ENCODE measurements at places on chromosomes 2 and 18.
A peak's percentile ranks its signal among the peaks of the same experiment; 100 is the strongest.

DNA sequence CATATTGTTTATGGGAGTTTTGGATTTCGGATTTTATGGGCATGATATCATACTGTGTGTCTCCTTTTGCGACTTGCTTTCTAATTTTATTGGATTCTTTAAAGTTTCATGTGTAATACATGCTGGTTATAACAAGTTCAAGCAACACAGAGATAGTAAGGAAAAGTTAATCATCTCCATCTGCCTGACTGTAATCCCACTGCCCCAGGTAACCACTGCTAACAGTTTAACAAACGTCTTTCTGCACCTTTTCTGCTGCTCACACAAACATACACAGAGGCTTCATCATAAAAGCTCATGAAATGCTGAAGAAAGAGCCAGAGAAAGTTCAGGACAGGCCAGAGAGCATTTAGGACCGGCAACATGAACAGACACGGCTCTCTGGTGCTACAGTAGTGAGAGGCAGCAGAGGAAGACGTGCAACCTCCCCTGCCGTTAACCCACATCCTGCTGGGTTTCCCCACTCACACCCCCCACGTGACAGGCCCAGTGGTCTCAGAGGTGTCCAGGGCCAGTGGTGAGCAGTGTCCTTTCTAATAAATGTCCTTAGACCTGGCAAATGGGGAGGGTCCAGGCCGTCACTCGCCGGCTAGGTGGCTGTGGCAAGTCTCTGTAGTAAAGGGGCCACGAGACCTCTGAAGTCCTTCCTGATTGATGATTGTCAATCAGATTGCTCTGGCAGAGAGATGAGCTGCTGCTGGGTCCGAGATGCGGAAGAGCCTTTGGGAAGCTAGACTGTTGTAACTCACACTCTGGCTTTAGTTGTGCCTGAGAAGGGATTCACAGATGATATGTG lies 43.0 kb upstream of the SLC1A4 start:
- no peak for DNase-seq

GRCh38 chr2:208945719-208946256 lies 478.1 kb upstream of the MAP2 start:
- no peak for DNase-seq

GRCh38 chr2:127155947-127156346 lies 49.0 kb upstream of the BIN1 start:
- peak; percentile 79 for DNase-seq

GRCh38 chr2:3656762-3657721 lies 958 bp upstream of the ALLC start:
- DNase-seq = no peak

DNA sequence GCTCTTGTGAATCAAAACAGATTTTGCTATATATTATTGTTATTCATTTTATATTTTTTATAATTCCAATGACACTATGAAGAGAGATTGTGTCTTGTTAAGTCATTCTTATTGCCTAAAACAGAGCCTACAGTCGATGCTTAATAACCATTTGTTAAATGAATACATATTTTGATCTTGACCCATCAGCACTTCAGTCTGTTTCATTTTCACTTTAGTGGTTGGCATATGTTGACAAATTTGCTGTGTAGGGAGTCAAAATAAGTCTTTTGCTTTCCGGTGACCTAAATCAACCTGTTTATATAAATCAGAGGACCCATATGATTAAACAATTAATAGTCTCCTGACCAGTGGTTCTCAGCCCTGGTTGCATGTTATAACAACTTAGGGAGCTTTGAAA lies 97.1 kb downstream of the TXNL1 start:
- no peak for DNase-seq

DNA sequence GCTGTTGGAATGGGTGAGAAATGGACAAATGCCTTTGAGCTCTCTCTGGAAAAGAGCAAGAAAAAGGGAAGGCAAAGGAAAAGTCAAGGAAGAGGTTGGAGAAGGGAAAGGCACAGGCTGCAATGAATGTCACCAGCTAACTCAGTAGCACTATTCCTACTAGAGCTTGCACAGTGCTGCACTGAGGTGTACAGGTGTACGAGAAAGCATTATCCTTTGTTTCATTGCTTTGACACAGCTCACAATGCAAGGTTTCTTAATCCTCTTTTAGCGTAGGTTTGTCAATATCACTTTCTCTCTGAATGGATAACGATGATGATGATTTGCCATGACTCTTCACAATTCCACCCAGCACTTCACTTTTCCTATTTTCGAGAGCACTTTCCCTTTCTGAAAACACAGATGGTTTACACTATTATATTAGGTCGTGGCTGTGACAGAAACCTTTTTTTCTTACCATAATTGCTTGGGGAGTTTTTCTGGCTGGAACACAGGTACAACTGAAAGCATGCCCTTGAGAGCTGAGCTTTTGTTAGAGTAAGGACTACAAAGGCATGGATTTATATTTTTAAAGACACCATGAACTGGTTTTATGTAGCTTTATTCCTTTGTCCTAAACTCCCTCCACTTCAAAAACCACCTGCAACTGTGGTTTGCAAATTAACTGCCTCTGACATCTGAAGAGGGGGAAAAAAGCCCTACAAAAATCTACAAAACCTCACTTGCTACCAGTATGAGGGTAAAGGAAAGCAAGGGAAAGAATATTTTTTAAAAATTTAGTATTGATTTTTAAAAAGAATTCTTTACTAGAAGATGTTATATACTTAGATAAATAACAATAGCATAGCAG lies 265.5 kb downstream of the TGIF1 start:
- DNase-seq = no peak

DNA sequence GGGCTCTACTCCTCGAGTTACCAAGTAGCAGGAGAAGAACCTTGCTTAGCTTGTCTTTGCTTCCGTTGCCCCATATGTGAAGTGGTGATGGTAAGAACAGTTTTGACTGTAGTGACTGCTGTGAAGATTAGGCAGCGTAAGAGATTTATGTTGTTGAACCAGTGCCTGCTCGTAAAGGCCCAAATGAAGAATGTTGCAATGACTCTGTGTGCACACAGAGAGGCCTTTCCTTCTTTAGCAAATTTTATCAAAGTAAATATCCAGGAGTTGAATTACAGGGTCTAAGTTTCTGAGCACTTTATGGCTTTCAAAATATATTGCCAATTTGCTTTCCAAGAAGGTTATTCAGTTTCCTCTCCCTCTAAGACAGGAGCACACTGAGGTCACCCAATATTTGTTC lies 14.5 kb downstream of the NTSR2 start:
- no peak for DNase-seq

GRCh38 chr18:57925706-57926105 lies 118.3 kb upstream of the NEDD4L start:
- DNase-seq = peak; percentile 37

DNA sequence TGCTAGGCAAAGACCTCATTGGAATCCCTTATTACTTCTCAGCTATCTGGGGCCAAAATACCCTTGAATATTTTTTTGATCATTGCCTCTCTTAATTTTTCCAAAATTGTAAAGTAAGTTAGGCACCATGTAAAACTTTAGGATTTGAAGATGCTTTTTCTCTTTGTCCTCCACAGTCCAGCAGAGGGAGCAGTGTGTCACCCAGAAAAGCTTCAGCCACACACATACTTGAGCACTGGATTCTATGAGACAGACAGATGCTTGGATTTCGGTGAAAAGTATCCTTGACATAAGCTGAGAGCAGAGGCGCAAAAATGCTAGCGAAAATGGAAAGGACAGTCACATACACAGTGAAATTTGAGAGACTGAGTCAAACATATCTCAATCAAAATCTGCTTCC lies 74.7 kb upstream of the KCNJ3 start:
- peak; percentile 21 for DNase-seq

GRCh38 chr2:229370509-229370908 lies 99.4 kb upstream of the PID1 start:
- peak; percentile 48 for DNase-seq

- no peak for DNase-seq
Observed at GRCh38 chr2:172460780-172461201, 33.4 kb downstream of the ITGA6 start.

- peak; percentile 24 for DNase-seq
Observed at GRCh38 chr2:53670331-53670730, 97.3 kb upstream of the CHAC2 start.

DNA sequence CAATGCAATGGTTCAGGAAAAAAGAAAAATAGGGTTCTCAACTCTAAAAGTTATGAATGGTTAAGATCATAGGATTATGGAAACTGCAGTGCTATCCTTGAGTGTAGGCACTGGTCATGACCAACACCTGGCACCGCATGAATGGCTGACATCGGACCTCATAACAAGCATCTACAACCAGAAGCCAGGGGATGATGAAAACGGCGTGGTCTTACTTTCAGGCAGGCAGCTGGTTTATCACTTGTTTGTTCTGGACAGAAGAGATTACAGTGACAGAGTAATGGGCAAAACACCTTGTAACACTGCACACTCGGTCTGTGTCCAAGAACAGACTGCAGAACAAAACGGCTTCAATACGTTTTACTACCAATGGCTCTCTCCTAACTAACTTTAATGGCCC lies 132.8 kb downstream of the STK39 start:
- no peak for DNase-seq

All from stromal cell of bone marrow (primary cell).